Kidney (tissue), 22 donors: ENCODE measurements at places on chromosomes 3 and 15. TPM values are rescaled to one million over a fixed set of nuclear protein-coding genes. Genes with fewer than 3 reads are reported as not detected.
A peak's percentile ranks its signal among the peaks of the same experiment; 100 is the strongest.

DNA sequence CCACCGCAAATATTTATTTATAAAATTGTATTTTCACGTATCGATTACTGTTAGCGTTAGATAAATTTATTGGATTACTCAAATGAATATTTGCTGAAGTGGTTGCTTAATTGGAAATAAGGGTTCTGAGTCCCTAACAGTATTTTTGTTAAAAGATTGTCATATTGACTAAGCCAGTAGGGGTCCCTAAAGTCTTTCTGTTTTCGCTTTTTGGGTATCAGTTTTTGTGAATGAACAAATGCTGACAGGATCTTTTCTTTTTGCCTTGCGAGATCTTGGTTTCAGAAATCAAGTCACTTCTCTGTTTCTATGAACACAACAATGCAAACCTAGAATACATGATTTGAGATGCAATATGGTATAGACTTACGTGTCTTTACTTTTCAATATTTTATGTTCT lies 7.1 kb downstream of the RAD51 start:
- no peaks in the 10 kb centered on the region for H3K27me3 ChIP-seq
- no peak overlapping the region for H3K27ac ChIP-seq
- no peak overlapping the region for H3K4me3 ChIP-seq
- H3K36me3 ChIP-seq: no peaks in the 10 kb centered on the region

GRCh38 chr15:84917452-84917851 lies 33.0 kb downstream of the SLC28A1 start:
- H3K4me3 ChIP-seq: no peak overlapping the region
- H3K27ac ChIP-seq: no peak overlapping the region
- H3K4me1 ChIP-seq: peaks cover 10% of the 10 kb centered on the region
- H3K36me3 ChIP-seq: no peaks in the 10 kb centered on the region
- DNase-seq: no peak

GRCh38 chr3:86993704-86994103 lies 2.8 kb upstream of the VGLL3 start:
- H3K36me3 ChIP-seq: no peaks in the 10 kb centered on the region
- no peak for DNase-seq
- no peak overlapping the region for H3K27ac ChIP-seq

DNA sequence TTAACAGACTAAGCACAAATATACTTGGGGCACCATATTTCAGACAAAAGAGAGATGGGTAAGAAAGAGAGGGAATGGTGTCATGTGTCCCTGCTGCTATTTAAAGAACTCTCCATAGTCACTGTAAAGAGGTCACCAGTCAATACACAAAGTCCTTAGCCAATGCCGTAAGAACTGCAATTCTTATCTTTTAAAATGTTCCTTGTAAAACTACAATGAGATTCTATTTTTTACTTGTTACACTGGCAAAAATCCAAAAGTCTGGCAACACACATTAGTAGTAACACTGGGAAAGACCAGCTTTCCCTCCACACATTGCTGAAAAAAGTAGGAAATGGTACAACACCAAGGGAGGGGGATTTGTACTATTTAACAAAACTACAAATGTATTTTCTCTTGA lies 189.4 kb downstream of the TBC1D5 start:
- no peaks in the 10 kb centered on the region for H3K36me3 ChIP-seq
- no peak overlapping the region for H3K4me3 ChIP-seq
- peak; percentile 13 for DNase-seq
- H3K4me1 ChIP-seq: no peaks in the 10 kb centered on the region

DNA sequence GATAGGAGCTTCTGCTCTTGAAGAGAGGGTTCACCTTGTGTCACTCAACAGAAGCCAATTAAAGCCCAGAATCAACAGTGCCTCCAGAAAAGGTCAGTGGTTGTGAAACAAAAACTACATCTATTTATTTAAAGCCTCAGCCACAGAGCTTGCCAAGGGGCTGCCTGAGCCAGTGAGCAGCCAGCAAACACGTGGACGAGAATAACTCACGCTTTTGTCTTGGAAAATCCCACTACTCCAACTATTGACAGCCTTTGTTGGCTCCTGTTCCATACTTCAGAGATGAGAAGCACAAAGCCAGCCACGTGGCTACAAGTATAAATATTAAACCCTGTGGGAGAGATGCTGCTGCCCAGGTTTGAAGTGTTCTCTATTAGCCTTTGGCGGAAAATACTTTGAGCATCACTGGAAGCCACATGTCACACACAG lies 10.3 kb downstream of the GPR156 start:
- H3K4me3 ChIP-seq: no peak overlapping the region
- H3K4me1 ChIP-seq: no peaks in the 10 kb centered on the region

DNA sequence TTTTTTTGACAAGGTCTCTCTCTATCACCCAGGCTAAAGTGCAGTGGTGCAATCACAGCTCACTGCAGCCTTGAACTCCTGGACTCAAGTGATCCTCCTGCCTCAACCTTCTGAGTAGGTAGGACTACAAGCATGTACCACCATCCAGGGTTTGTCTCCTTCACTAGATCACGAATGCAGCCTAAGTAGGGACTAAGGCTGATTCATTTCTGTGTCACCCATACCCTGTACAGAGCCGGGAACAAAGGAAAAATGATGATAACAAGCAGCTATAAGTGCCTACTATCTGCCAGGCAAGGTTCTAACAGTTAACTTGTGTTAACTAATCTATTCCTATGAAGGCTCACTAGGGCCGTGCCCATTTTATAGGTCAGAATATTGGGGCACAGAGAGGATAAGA lies 7.0 kb downstream of the TMEM40 start:
- H3K27me3 ChIP-seq: no peaks in the 10 kb centered on the region
- no peak overlapping the region for H3K27ac ChIP-seq
- DNase-seq: no peak
- no peaks in the 10 kb centered on the region for H3K36me3 ChIP-seq

DNA sequence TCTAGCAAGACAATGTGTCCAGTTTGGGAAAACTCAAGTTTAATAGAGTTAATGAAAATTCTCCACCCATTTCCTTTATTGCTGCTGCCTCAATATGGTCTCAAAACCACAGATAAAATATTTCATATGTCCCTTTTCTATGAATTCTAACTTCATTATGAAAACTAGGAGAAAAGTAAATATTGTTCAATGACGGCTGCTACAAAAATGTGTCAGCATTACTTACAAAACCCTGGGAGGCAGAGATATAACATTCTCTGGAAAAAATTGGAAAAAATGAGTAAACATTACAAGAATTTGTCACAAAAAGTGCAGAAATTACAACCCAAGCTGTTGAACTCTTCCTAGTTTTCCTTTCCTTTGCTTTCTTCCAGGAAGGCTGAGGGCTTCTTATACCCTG lies 22.2 kb upstream of the FBN1 start:
- H3K36me3 ChIP-seq: no peaks in the 10 kb centered on the region
- no peaks in the 10 kb centered on the region for H3K27me3 ChIP-seq
- no peaks in the 10 kb centered on the region for H3K4me1 ChIP-seq
- no peak overlapping the region for H3K4me3 ChIP-seq
- no peak for DNase-seq

GRCh38 chr15:58420579-58421043 lies 11.2 kb upstream of the LIPC start:
- H3K27me3 ChIP-seq: no peaks in the 10 kb centered on the region
- DNase-seq: no peak
- H3K4me3 ChIP-seq: no peak overlapping the region
- H3K27ac ChIP-seq: no peak overlapping the region
- no peaks in the 10 kb centered on the region for H3K4me1 ChIP-seq

DNA sequence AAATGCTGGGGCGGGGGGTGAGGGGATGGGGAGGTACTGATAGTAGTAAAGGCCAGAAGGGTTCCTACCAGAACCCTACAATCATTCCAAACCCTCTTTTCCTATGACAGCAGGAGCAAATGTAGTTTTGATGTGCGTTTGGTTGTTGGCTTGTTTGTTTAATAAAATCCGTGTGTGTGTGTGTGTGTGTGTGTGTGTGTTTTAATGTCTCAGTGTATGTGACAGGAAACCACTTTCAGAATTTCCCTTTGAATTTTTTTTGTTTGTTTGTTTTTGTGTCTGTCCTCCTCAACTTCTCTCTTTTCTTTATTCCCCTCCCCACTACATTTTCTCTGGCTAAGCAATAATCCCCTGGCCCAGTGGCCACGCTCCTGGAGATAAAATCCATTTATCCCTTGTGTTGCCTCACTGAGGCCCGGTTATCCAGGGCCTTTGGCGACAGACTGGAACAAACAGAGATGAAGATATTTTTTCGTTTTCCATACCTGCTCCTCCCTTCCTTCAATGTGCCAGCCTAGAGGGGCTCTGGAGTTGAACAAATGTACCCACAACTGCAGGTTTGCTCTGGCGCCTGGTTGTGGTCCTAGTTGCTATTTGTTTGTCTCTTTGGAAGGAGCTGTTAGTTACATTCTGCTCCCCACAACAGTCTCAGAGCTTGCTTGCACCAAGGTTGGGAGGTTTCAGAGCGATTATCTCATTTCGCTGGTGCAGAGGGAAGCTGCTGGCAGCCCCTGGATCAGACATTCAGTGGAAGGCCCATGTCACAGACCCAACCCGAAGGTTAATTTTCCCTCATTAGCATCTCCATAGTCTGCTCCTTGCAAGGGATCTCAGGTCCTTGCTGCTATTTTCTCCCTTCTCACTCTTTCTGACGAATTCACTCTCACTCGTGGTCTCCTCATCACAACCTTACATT lies 17.9 kb downstream of the NR2F2 start:
- H3K27ac ChIP-seq: peak overlapping the region; percentile 91
- no peak for DNase-seq
- H3K4me3 ChIP-seq: peak overlapping the region; percentile 10
- H3K36me3 ChIP-seq: no peaks in the 10 kb centered on the region

GRCh38 chr15:88002706-88003105 lies 253.8 kb downstream of the NTRK3 start:
- no peaks in the 10 kb centered on the region for H3K4me1 ChIP-seq
- DNase-seq: no peak
- H3K36me3 ChIP-seq: no peaks in the 10 kb centered on the region
- no peaks in the 10 kb centered on the region for H3K27me3 ChIP-seq
- H3K27ac ChIP-seq: no peak overlapping the region
- no peak overlapping the region for H3K4me3 ChIP-seq

GRCh38 chr15:66232267-66232625 lies 21.3 kb downstream of the MEGF11 start:
- no peak overlapping the region for H3K4me3 ChIP-seq
- no peak overlapping the region for H3K27ac ChIP-seq
- no peak for DNase-seq
- no peaks in the 10 kb centered on the region for H3K36me3 ChIP-seq

DNA sequence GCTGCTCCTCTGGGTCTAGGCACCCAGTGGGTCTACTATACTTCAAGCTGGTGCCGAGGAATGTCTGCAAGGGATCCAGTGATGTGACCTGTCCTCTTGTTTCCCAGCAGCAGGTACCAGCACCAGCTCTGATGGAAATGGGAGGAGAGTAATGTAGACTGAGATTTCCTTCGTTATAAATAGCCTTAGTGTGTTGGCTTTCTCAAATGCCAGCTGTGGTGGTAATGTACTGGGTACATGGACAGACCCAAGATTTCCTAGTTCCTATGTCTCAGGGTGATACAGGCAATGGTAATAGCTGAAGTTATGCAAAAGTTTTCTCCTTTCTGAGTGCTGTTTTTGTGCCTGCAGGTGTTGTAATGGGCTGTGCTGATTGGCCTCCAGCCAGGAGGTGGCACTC lies 33.0 kb upstream of the ABI3BP start:
- no peak for DNase-seq
- no peaks in the 10 kb centered on the region for H3K36me3 ChIP-seq
- no peaks in the 10 kb centered on the region for H3K4me1 ChIP-seq
- no peak overlapping the region for H3K27ac ChIP-seq
- H3K27me3 ChIP-seq: no peaks in the 10 kb centered on the region

GRCh38 chr15:73334086-73334485 lies 34.7 kb downstream of the HCN4 start:
- no peak overlapping the region for H3K27ac ChIP-seq
- no peaks in the 10 kb centered on the region for H3K27me3 ChIP-seq
- H3K4me3 ChIP-seq: no peak overlapping the region
- no peak for DNase-seq

GRCh38 chr15:52343831-52344230 lies 48.2 kb upstream of the MYO5C start:
- no peak overlapping the region for H3K4me3 ChIP-seq
- H3K27ac ChIP-seq: no peak overlapping the region
- H3K27me3 ChIP-seq: no peaks in the 10 kb centered on the region
- no peaks in the 10 kb centered on the region for H3K36me3 ChIP-seq
- no peaks in the 10 kb centered on the region for H3K4me1 ChIP-seq

- no peak overlapping the region for H3K4me3 ChIP-seq
- no peak for DNase-seq
- H3K36me3 ChIP-seq: no peaks in the 10 kb centered on the region
Measured at GRCh38 chr15:50262533-50262932, 3.0 kb downstream of the HDC start.

- no peaks in the 10 kb centered on the region for H3K27me3 ChIP-seq
- peaks cover 6% of the 10 kb centered on the region for H3K4me1 ChIP-seq
- DNase-seq: no peak
- no peak overlapping the region for H3K4me3 ChIP-seq
Measured at GRCh38 chr3:191376516-191377141, 46.3 kb upstream of the UTS2B start.

DNA sequence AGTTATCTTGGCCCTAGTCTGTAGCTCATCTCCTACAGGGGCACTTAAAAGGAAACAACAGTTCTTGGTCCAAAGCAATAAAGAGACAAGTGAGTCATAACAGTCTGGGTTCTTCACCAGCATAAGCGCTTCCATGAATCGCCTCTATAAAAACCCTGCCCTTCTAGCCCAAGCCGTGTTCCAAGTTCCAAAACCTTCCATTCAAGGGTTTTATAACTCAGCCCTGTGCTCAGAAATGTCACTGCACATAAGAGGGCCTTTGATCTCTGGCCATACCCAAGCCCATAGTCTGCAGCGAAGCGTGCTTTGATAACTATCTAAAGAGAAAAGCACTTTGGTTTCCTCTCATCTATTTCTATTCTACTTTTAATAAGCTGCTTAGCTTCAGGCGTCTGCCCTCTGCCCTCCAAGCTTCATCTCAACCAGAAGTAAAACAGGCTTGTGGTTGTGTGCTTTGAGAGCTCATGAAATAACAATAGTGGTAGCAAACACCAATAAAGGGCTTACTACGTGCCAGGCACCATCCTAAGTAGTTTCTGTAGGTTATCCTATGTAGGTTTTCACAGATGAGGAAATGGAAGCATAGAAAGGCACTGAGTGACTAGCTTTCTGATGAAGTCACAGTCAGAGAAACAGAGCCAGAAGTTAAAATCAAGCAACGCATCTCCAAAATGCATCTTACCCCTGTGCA lies 64.0 kb upstream of the AKAP13 start:
- H3K4me3 ChIP-seq: no peak overlapping the region
- DNase-seq: no peak
- H3K27me3 ChIP-seq: no peaks in the 10 kb centered on the region

SCG5 gene
- 1.3 TPM for total RNA-seq

TRPM1 gene
- total RNA-seq: not detected

ATP13A5 gene
- not detected for total RNA-seq

ZNF621 gene
- 25.4 TPM for total RNA-seq

GOLGA8O gene
- total RNA-seq: 2.5 TPM
